ENCODE measurements at places on chromosomes 2 and 18. TPM values are rescaled to one million over a fixed set of nuclear protein-coding genes. Genes with fewer than 3 reads are reported as not detected.

- no peak for DNase-seq
Observed at GRCh38 chr2:137255345-137255744, 490.0 kb downstream of the THSD7B start.

DNA sequence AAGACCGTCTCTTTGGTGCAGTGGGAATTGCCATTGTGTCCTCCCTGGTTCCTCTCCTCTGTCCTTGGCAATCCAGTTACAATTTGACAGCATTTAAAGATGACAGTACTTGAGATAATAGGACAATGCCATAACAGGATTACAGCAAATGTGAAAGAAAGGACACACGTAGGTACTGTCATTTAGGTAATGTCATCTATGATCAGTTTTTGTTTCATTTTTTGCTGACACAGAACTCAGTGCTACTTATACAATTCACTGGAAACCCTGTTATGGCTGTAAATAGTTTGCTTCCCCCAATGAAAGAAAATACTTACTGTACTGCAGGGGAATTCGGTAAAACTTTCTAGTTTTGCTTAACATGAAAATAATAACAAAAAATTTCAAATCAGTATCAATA is 65.2 kb downstream of the BCL11A start:
- DNase-seq: no peak

- DNase-seq: no peak
Observed at GRCh38 chr2:95077530-95077825, 44.1 kb downstream of the MRPS5 start.

DNA sequence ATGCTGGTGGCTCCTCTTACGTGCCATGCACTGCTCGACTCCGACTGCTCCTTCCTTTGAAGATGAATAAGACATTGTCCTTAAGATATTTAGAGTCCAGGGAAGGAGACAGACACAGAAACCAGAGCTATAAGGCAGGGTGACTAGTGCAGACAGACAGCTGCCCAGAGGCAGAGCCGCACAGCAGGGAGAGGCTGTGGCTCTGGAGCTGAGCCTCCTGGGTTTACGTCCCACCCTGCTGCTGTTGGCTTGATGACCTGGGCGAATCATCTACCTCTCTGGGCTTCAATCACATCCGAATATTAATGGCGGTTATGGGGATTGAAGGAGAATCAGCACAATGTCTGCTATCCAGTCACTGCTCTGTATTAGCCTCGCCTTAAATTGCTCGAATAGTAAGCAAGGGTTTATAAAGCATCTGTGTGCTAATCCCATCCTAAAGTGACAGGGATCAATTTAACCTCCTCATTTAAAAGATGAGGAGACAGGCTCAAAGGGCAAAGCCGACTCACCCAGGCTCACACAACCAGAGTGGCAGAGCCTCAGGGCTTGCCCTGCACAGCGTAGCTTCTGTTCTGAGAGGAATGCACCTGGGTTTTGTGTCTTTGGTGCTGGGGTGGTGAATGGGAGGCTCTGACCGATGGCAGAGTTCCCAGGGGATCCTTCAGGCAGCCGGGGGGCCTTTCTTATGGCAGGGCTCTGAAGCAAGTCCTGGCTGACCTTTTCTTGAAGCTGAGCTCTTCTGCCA is 284.1 kb downstream of the MYCN start:
- DNase-seq: no peak

- peak; percentile 32 for DNase-seq
Observed at GRCh38 chr18:44579028-44579702, 101.5 kb upstream of the SETBP1 start.

The AP1S3 gene
- 15.0 TPM for total RNA-seq

The EGR4 gene
- not detected for total RNA-seq
